ENCODE measurements at places on chromosomes 7 and 10.

DNA sequence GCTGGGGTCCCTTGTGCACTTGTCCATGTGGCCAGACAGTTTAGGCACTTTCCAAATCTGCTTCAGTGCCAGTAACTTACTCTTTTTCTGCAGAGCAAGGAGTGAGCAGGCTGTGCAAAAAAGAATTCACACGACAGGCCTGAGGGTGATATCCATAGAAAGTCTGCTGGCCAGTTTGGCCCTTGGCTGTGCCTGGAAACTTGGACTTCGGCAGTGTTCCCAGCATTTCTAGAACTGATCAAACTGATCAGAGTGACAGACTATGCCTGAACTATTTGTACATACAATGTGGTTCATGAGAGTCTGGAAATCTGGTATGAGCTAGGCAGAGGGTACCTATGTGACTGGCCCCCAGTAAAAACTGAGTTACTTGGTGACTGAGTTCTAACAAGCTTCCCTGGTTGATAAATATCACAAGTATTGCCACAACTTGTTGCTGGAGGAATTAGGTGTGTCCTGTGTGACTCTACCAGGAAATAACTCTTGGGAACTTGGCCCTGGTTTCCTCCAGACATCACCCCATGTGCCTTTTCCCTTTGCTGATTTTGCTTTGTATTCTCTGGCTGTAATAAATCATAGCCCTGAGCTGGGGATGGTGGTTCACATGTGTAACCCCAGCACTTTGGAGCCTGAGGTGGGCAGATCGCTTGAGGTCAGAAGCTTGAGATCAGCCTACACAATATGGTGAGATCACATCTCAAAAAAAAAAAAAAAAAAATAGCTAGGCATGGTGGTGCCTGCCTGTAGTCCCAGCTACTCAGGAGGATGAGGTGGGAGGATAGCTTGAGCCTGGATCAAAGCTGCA is 3.3 kb upstream of the DENND10 start:
- DNase-seq: no peak

DNA sequence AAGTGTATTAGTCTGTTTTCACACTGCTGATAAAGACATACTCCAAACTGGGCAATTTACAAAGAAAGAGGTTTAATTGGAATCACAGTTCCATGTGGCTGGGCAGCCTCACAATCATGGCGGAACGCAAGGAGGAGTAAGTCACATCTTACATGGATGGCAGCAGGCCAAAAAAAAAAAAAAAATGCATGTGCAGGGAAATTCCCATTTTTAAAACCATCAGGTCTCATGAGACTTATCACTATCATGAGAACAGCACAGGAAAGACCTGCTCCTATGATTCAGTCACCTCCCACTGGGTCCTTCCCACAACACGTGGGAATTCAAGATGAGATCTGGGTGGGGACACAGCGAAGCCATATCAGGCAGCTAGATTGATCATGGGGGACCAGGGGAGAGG is 136.8 kb downstream of the EXOC4 start:
- no peak for DNase-seq

- DNase-seq: no peak
Measured at GRCh38 chr10:72133517-72133916, 45.2 kb upstream of the SPOCK2 start.

GRCh38 chr10:72353965-72354355 is 759 bp downstream of the DNAJB12 start:
- DNase-seq: no peak

DNA sequence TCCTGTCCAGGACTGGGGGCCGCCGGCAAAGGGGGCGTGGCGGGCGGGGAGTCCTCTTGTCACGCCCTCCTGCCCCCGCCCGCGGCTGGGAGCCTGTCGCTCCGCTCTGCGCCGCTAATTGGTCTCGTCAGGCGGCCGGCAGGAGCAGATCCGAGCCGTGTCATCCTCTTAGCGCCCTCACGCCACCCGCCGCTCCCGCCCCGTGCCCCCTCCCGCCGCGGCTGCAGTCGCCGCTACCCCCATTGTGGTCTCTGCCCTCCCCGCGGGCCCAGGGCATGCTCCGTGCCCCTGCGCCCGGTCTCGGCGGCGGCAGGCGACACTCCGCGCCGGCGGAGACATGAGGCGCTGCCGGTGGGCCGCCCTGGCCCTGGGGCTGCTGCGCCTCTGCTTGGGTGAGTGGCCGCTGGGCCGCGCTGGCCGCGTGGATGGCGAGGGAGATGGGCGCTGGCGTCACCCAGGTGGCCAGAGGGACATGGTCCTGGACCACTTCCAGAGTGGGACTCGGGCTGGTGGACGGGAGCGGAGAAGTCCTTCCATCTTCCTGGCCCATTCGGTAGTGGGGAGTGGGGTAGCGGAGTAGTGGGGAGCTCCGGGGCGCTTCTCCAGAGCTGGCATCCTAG is at the start of gene CDHR1:
Gene CDHR1, plus strand, starts transcription at position 114 of the 620 bp plus-strand sequence. Its CDS starts 224 bp downstream, at position 338.
- no peak for DNase-seq

DNA sequence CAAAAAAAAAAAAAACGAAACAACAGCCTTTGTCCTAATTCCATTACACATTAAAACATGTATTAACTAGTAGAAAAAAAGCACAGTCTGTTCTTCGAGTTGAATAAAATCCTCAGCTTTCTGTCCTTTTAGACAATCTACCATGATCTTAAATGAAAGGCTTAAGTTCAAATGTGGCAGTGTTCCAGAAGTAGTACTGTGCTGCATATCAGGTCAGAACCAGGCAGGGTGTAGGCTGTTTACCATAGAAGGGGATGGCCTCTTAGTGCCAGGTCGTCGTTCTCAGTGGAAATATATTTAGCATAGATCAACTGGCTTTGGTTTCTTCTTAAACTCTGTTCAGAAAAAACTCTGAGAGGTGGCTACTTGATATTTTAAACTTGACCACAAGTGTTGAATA is 612.0 kb downstream of the CNTNAP2 start:
- no peak for DNase-seq

GRCh38 chr10:101832325-101832771 is 11.3 kb downstream of the KCNIP2 start:
- DNase-seq: no peak

DNA sequence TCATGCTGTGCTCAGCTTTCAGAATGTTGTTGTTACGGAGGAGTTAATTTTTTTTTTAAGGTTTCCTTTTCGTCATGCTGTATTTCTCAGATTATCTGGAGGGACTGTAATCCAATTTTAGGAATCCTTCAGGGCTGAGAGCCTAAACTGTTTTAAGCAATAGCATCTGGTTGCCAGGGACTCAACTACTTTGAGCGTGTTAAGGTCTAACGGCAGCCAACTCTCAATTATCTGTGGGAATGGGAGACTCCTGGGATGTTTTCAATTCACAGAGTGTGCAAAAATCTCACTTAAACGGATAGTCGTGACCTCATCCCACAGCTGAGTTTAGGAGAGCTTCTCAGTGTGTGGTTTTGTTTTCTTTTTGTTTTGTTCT is 291.7 kb downstream of the AUTS2 start:
- DNase-seq: no peak

DNA sequence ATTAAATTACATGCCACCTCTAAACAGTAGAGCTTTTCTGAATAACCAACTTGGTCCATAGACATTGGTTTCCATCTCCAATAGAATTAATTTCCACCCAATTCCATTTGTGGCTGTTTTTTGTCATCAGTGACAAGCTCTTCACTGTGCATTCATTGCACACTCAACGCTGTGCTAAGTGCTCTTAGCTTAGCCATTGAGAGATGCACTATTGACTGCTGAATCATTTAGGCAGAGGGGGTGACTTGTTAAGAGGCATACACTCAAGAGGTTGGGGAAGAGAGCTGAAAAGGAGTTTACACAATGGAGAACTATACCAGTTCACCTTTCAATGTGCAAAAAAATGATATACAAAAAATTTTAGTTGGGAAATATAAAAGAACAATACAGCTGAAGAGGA is 31.9 kb upstream of the CBLL1 start:
- DNase-seq: no peak

DNA sequence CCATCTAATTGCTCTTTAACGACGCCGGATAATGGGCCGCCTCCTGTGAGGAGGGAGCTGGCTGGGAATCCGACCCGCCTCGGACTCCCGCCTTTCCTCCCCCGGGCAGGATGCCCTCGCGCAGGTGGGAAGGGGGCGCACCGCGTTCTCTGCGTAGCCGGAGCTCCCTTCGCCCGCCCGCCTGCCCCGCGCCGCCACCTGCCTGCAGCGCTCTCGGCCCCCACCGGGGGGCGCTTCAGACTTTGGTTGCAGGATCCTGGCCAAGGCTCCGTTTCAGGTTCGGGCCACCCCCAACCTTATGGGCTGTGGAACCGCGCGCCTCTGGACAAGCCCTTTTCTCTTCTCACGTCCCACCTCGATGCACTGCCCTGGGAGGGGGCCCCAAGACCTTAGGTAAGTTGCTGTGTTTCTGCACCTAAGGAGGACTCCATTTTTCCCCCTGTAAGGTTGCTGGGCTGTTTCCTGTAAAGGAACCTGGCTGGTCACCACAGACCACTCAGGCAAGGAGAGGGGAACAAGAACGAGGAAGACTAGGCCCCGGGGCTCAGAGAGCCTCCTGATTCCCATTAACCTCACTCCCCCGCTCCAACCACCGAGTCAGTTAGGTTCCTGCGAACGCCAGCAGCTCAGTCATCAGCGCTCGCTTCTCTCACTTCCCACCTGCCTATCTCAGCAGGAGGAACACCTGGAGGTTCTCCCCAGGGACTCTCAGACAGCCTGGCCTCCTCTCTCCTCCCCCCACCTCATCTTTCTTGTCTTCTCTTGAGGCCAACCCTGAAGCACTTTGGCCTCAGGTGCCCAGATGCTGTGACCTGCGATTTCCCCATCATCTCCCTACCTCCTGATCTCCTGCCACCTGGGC is 11.3 kb upstream of the KAZALD1 start:
- DNase-seq: no peak

GRCh38 chr10:87862679-87863052 is 667 bp downstream of the KLLN start:
- no peak for DNase-seq

DNA sequence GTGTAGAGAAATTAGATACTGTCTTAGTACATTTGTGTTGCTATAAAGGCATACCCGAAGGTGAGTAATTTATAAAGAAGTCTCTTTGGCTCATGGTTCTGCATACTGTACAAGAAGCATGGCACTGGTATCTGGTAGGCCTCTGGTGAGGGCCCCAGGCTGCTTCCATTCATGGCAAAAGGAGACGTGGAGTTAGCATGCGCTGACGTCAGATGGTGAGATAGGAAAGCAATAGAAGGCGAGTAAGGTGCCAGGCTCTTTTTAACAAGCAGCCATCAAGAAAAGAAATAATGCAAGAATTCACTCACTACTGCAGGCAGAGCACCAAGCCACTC is 38.1 kb downstream of the AKR1C8 start:
- no peak for DNase-seq

- no peak for DNase-seq
Measured at GRCh38 chr7:82685214-82685613, 241.6 kb upstream of the CACNA2D1 start.

DNA sequence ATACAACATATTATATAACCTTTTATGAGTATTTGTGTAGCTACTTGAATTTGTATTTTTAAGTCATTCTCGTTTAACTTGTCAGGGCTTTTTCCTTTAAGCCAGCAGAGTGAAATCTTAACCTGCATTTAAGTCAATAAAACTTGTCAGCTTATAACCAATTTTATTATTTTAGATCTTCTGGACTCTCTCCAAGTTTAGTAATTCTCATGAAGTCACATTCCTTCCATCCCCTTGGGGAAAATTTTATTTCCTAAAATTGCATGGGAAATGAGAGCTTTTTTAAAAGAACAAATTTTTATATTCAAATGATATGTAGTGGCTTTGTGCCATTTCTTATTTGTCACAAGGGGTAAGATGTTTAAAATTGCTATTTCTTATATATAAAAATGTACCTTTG is 74.0 kb downstream of the SEPTIN7 start:
- DNase-seq: no peak

DNA sequence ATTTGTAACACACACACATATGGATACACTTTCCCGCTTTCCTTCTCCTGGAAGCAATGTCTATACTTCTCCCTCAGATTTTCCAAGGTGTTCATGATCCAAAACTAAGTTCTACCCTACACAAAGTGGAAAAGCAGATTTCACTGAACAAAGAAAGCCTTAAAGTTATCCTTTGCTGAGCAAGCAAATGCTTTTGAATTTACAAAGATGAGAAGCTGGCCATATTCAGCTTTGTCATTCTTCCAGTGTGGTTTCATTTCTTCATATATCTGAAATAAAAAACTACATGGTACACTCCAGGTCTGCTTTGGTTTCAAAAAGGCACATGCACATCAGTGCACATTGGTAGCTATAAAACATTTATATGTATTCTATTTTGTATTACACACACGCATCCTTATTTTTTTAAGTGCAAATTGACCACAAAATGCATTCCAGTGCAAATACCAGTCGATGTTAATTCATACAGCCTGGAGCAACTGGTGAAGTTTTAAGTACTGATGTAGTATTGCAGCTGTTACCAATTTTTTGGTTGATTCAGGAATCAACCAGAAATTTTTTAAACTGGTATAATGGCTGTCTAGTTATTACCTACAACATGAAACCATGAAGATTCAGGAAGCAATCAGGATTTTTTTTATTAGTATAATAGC is 65.5 kb upstream of the SRPK2 start:
- peak; percentile 70 for DNase-seq

GRCh38 chr10:77634939-77635338 is 2.7 kb downstream of the KCNMA1 start:
- DNase-seq: no peak

GRCh38 chr10:49562893-49563292 is 24.0 kb upstream of the ERCC6 start:
- DNase-seq: no peak

GRCh38 chr7:27367933-27368549 is 125.4 kb downstream of the EVX1 start:
- no peak for DNase-seq

GRCh38 chr7:156840134-156840533 is 52.8 kb downstream of the LMBR1 start:
- no peak for DNase-seq

DNA sequence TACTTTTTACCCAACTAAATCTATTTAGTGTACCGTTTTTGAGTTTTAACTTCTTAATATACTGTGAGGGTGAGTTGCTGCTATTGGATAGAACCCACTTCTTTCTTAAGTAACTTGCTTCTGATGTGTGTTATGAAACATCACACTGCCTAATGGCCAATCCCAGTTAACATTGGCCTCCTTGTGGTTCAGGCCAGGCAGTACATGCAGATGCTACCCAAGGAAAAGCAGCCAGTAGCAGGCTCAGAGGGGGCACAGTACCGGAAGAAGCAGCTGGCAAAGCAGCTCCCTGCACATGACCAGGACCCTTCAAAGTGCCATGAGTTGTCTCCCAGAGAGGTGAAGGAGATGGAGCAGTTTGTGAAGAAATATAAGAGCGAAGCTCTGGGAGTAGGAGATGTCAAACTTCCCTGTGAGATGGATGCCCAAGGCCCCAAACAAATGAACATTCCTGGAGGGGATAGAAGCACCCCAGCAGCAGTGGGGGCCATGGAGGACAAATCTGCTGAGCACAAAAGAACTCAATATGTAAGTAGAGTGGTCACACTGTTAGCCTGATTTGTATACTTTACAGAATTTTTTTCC is 39.7 kb downstream of the TES start:
- DNase-seq: no peak

DNA sequence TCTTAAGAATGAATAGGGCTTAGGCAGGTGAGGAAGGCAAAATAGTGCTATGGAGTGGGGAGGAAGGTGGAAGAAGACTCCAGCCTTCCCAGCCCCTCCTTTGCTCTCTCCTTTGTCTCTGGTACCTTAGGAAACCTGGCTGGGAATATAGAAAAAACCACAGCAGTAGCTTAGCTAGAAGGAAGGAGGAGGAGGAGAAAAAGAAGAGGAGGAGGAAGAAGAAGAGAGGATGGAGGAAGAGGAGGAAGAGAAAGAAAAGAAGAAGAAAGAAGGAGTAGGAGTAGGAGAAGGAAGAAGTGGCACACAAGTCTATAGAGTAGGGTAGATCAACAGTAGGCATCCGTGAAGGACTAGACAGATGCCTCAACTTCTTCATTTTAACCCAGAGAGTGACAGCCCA is 36.5 kb upstream of the FAM180A start:
- DNase-seq: no peak

All from AG09319 (cell line).